ENCODE measurements at places on chromosomes 3 and 15.

DNA sequence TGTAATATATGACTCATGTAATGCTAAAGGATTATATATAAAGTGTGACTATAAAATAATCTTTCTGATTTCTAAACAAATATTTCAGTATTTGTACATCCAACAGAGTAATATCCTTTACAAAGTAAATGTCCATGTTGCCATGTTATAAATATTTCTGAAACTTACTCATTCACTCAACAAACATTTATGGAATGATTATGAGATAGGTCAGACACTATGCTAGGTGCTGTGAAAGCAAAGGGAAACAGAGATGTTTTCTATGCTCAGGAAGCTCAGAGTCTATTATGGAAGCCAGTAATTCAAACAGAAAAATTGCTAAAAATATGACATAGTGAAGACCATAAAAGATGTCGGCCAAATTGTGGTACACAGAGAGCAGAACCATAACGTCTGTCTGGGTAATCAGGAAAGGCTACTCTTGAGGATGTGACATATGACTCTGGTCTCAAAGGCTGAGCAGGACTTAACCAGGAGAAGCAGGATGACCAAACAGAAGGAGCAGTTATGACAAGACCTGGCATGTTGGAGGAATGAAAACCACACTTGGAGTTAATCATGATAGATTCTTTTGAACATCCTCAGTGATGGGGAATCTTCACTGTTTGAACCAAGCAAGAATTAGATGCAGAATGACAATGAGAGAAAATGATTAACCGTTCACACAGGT, 39.0 kb upstream of the MYO5C start:
- no peak for DNase-seq

GRCh38 chr3:70951316-70951715, 632.2 kb downstream of the FOXP1 start:
- DNase-seq: no peak

DNA sequence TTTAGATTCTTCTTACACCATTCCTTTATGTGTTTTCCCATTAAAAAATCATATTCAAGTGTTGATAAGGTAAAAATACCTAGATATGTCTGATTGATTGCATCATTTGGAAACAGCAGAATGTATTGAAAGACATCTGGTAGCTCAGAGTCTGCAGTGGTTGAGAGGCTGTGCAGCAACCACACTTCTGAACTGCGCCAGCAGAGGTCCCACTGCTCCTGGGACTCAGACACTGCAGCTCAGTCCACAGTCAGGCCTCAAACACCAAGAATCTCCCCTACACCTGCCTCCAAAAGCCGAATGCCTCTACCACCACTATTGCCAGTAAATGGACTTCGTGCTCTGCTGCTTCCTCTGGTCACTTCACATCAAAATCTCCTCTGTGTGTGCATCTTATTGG, 176.9 kb upstream of the LMCD1 start:
- DNase-seq: peak; percentile 41

- DNase-seq: no peak
Measured at GRCh38 chr3:156409694-156410093, 145.2 kb downstream of the SSR3 start.

GRCh38 chr3:16464511-16465148, 48.9 kb downstream of the RFTN1 start:
- no peak for DNase-seq

DNA sequence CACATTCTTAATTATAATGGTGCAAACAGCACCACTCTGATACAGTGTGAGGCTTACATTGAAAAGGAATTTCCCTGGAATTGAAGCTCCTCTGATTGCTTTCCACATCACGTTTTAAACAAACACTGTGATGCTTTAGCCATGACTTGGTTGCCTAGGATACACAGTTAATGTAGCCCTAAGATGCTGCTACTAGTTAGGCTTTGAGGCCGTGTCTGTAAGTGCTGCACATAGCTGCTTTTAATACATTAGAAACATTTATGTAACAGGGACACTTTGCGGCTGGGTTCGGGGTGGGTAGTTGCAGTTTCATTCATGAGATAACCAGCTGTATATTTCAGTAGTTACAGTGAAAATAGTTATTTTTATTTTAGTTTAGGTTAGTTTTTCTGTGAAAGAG, 334.7 kb downstream of the NLGN1 start:
- peak; percentile 31 for DNase-seq

GRCh38 chr15:52566889-52567288, 1.9 kb downstream of the ARPP19 start:
- no peak for DNase-seq

- DNase-seq: no peak
Measured at GRCh38 chr3:23153436-23153835, 49.7 kb upstream of the UBE2E2 start.

DNA sequence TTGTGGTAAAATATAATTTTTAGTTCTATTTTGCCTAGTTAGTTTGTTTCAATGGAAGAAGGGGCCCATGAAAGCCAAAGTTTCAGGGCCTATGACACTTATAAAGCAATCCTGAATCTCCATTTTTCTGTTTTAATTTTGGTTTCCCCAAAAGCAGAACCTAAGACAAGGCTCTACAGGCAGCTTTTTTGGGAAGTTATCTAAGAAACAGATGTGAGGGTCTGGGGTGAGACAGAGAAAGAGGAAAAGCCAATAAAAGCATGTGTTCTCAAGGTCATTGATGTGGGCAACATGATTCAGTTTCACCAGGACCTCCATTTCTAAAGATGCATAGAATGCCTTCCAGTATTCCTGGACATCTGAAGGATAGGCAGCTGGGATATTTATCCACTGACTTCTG, 598.5 kb downstream of the PDCD6IP start:
- no peak for DNase-seq

- DNase-seq: no peak
Measured at GRCh38 chr3:132592216-132592615, 4.9 kb upstream of the ACKR4 start.

- DNase-seq: no peak
Measured at GRCh38 chr15:61598655-61599054, 369.6 kb upstream of the RORA start.

GRCh38 chr3:86744051-86744450, 246.9 kb downstream of the VGLL3 start:
- no peak for DNase-seq

DNA sequence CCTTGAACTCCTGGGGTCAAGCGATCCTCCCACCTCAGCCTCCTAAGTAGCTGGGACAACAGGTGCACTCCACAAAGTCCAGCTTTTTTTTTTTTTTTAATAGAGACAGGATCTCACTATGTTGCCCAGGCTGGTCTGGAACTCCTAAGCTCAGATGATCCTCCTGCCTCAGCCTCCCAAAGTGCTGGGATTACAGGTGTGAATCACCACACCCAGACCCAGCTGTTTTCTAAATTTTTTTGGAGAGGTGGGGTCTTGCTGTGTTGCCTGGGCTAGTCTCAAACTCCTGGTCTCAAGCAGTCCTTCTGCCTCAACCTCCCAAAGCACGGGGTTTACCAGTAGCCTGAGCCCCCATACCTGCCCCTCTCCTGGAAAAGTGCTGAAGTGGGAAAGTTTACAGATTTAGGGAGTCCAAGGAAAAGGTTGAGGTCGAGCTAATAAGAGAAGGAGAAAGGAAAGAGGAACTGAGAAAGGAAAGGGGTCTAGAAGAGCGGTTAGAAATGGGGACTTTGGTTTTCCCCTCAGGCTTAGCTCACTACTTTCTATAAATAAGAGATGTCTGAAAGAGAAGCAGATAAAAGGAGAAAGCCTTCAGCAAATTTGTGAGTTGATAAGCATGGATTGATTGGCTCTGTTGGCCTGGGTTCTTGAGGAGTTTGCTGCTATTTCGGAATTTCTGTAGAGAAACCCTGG, 23.6 kb downstream of the UBE2E1 start:
- DNase-seq: no peak

DNA sequence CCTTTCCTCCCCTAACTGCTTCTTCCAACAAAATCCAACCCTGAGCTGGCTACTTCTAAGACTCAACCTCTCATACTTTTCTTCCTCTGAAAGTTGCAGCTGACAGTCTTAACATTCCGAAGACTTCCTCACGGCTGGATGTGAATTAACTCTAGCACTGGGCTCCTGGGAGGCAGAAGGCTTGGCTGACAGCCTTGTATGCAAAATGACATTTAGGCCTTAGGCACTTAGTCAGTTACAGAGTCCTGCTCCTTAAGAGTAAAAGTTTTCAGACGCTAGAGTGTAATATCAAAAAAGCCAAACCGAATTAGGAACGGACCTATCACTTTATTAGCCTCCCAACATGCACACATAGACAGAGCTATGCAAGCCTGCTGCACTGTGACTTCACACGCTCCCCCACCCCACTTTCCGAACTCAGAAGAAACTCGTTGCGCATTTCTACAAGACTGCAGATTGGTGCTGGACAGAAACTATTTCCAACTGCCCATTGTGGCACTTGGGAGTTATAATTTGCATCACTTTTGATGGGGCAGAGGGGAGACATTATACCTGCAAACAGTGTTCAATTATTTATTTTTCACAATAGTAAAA, 15.5 kb upstream of the ANXA2 start:
- DNase-seq: no peak

DNA sequence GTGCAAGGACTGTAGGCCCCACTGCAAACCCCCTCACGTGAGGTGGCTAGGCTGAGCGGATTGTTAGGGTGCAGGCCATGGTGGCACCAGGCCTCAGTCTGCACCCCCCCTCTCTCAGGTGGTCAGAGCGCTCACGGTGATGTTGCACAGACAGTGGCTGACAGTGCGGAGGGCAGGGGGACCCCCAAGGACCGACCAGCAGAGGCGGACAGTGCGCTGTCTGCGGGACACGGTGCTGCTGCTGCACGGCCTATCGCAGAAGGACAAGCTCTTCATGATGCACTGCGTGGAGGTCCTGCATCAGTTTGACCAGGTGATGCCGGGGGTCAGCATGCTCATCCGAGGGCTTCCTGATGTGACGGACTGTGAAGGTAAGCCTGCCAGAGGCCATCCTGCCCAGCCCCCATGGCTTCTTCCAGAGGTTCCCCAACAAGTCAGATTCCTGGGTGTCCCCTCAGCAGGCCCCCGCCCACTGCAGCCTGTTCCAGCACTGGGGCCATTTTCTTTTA, 18.2 kb downstream of the ATRIP start:
- no peak for DNase-seq

- no peak for DNase-seq
Measured at GRCh38 chr15:44199393-44199792, 4.3 kb upstream of the FRMD5 start.

GRCh38 chr3:41000471-41000870, 198.8 kb upstream of the CTNNB1 start:
- DNase-seq: no peak

DNA sequence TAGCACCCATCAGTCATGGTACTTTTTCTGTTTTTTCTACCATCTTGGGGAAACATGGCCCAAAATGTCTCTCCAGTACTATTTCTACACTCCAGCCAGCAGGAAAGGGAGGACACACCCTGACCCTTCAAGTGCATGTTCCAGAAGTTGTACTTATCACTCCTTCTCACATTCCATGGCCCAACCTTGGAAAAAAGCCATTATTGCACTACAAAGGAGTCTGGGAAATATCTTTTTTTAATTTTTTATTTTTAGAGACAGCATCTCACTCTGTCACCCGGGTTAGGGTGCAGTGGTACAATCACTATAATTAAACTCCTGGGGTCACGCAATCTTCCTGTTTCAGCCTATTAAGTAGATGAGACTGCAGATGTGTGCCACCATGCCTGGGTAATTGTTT, 100.0 kb upstream of the PPP2R3A start:
- DNase-seq: no peak

GRCh38 chr3:66856533-66856932, 141.6 kb upstream of the KBTBD8 start:
- no peak for DNase-seq

- peak; percentile 45 for DNase-seq
Measured at GRCh38 chr15:51647128-51647562, 24.6 kb upstream of the DMXL2 start.

GRCh38 chr3:113771993-113772392, 25.2 kb downstream of the ATP6V1A start:
- DNase-seq: no peak

DNA sequence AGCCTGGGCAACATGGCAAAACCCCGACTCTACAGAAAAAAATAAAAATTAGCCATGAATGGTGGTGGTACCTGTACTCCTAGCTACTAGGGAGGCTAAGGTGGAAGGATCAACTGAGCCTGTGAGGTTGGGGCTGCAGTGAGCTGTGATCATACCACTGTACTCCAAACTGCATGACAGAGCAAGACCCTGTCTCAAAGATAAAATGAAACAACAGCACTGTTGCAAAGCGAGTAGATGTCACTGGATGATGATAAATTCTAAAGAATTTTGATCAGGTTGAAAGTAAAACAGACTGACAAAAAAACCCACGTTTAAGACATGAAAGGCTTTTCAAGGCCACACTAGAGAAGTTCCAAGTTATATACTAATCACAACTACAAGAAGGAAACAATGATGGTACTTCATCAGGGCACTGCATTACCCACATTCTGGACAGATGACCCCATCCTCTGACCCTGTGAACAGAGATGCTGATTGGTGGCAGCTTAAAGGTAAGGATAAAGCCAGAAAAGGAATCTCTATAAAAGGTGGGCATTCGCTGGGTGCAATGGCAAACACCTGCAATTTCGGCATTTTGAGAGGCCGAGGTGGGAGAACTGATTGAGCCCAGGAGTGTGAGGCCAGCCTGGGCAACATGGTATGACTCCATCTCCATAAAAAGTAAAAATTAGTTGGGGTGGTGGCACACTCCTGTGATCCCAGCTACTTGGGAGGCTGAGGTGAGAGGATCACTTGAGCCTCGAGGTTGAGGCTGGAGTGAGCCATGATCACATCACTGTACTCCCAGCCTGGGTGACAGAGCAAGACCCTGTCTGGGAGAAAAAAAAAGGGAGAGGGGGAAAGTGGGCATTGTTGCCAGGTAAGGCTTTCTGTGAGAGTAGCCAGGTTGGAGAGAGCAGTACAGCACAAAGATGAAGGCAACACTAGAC, 59.2 kb downstream of the TBL1XR1 start:
- DNase-seq: no peak

DNA sequence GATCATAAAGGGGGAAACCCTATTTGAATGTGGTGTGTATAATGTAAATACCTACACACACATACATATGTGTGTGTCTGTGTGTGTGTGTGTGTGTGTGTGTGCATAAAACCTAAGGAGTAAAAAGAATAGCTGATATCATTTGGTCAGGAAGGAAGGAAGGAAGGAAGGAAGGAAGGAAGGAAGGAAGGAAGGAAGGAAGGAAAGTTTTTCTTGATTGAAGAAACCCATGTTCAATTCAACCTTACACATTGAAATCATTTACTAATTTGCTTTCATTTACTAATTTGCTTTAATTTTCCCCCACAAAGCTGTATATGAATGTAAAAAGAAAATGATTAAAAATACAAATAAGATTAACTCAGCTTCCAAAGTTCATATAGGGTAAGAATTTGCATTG, 386.6 kb downstream of the ROBO2 start:
- no peak for DNase-seq

DNA sequence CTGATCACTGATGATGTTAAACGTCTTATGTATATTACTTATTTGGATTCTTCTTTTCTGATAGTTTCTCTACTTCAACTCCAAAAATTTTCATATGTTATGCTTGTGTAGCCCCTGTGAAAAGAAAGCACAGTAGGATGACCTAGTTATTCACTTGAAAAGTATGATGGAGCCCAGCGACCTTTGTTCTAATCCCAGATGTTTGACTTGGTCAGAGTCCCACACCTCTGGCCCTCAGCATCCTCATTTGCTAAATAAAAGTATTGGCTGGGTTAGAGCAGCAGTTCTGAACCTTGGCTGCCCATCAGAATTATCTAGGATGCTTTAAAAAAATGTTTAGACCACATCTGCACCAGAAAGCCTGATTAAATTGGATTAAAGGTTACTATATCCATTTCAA, 173.7 kb downstream of the ATG7 start:
- no peak for DNase-seq
